ENCODE measurements at places on chromosomes 5 and 9. TPM values are rescaled to one million over a fixed set of nuclear protein-coding genes. Genes with fewer than 3 reads are reported as not detected.

GRCh38 chr5:72494623-72495124 lies 12.5 kb downstream of the ZNF366 start:
- no peak for DNase-seq

DNA sequence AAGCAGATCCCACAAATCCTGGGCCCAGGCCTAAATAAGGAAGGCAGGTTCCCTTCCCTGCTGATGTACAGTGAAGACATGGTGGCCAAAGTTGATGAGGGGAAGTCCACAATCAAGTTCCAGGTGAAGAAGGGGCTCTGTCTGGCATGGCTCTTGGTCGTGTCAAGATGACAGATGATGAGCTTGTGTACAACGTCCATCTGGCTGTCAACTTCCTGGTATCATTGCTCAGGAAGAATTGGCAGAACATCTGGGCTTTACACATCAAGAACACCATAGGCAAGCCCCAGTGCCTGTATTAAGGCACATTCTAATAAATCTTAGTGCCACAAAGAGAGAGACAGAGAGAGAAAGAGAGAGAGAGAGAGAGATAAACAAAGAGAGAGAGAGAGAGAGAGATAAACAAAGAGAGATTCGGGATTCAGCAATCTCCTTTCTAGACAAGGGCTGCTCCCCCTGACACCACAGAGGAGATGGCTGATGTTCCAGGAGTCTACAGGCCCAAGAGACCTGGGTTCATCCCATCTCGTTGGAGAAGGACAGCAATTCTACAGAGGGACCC lies 45.5 kb upstream of the HSPA9 start:
- DNase-seq, result no peak

Gene SPINK13
- not detected for total RNA-seq

GRCh38 chr9:111040494-111040893 lies 2.2 kb upstream of the LPAR1 start:
- no peak for DNase-seq

Gene ECSCR
- total RNA-seq, result 5.5 TPM

Gene PLPPR1
- 222 TPM for total RNA-seq

Gene FAM193B
- 32.1 TPM for total RNA-seq

- DNase-seq, result no peak
These were observed 50.3 kb downstream of the MAN2A1 start for GRCh38 chr5:109739741-109740728.

DNA sequence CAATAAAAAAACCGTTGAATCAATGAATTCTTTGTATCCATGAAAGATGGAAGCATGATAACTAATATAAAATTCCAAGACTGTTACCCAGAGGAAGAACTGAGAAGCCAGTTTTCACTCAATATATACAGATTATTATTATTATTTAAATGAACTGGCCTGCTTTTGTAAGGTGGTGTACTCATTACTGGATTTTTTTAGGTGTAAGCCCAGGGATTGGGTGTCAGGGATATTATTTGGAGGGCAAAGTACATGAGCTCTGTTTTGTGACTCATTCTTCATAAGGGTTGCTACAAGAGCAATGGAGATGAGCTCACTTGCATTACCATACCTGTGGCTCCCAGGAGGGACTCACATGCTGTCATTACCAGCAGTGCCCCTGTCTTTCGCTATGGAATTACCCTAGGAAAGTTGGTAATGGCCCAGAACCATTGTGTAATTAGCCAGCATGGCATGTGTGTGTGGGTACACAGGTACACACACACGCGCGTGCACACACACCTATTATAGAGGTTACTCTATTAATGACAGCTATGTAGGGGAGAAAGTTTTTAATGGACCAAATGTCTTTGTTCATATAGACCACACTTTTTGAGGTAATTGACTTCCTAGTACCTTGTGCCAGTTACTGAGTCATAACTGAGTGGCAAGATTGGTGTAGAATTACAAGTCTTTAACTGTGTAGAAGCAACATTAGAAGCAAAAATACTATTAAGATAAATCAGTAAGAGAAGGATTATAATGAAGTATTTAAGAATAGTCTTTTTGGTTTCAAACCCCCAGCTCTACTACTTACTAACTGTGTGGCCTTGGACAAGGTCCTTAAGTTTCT lies 143.4 kb downstream of the GDNF start:
- DNase-seq, result no peak

GRCh38 chr5:72498284-72498683 lies 8.9 kb downstream of the ZNF366 start:
- no peak for DNase-seq

GRCh38 chr5:35799753-35800152 lies 56.9 kb upstream of the IL7R start:
- DNase-seq, result no peak

- no peak for DNase-seq
These were observed 68.2 kb upstream of the AGXT2 start for GRCh38 chr5:35115920-35116319.

GRCh38 chr9:136902259-136902821 lies 16.0 kb downstream of the TRAF2 start:
- no peak for DNase-seq

Gene IFNA21
- total RNA-seq, result not detected

Gene PRR16
- total RNA-seq, result 6.1 TPM

GRCh38 chr5:43357878-43358281 lies 44.7 kb upstream of the HMGCS1 start:
- no peak for DNase-seq

Gene PCDHAC2
- 33.5 TPM for total RNA-seq

Gene FBP2
- total RNA-seq, result not detected

GRCh38 chr9:27589462-27589861 lies 16.2 kb upstream of the C9orf72 start:
- no peak for DNase-seq

DNA sequence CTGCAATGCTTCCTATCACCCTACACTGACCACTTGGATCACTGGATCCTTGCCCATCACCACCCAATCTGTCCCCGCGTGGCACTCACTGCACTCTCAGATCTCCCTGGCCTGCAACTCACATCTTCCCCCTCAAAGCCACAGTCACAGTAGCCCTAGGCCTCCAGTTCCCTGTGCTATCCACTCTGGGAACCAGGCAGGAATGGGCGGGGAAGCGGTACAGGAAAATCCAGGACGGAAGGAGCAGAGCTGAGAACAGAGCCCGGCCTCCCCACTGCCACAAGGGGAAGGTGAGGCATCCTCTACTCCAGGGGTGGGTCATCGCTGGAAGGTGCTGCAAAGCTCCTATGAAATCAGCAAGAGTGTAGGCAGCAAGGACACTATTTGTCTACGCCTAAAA lies 102.6 kb downstream of the ESM1 start:
- DNase-seq, result no peak

GRCh38 chr5:76542887-76543690 lies 80.1 kb downstream of the F2RL2 start:
- no peak for DNase-seq

GRCh38 chr5:79517601-79518000 lies 3.7 kb upstream of the HOMER1 start:
- DNase-seq, result no peak

Gene CATSPER3
- 1.2 TPM for total RNA-seq
